Endodermal cell (in vitro differentiated cells): ENCODE measurements at places on chromosomes 6 and 20.

GRCh38 chr6:149925974-149926777 lies 3.3 kb upstream of the RAET1G start:
- peak; percentile 97 for DNase-seq

- DNase-seq = no peak
Measured at GRCh38 chr6:99184696-99185095, 164.8 kb downstream of the FAXC start.

DNA sequence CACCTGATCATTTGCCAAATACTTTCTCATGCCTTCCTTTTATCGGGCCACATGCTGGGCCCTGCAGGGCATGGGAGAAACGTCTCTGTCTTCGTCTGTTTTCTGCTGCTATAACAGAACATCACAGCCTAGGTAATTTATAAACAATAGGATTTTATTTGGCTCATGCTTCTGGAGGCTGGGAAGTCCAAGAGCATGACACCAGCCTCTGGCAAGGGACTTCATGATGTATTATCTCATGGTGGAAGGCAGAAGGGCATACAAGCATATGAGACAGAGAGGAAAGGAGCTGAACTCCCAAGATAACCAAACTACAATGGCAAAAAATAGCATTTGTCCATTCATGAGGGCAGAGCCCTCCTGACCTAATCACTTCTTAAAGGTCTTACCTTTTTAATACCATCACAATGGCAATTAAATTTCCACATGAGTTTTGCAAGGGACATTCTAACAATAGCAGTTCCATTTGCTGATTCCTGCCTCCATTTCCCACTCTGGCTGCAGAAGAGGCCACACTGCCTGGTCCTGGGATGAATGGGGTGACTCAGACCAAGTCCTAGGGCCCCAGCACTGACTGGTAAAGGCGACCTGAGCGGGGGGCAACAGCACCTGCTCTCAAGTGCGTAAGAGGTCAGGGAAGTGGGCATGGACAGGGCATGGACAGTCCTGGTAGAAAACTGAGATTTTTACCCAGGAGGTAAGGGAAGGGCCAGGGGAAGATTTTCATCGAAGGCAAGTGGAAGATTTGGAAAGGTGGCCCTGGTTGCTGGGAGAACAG lies 5.1 kb upstream of the ZBP1 start:
- DNase-seq = no peak

GRCh38 chr6:134544737-134545136 lies 226.8 kb upstream of the SGK1 start:
- no peak for DNase-seq
